ENCODE measurements at places on chromosomes 13 and 19. TPM values are rescaled to one million over a fixed set of nuclear protein-coding genes. Genes with fewer than 3 reads are reported as not detected.

The CYP4F22 gene
- not detected for total RNA-seq

The KIR2DL4 gene
- total RNA-seq, result not detected

The LIG4 gene
- 6.5 TPM for total RNA-seq

The ZNF490 gene
- total RNA-seq, result 15.4 TPM

The TMPRSS9 gene
- not detected for total RNA-seq

DNA sequence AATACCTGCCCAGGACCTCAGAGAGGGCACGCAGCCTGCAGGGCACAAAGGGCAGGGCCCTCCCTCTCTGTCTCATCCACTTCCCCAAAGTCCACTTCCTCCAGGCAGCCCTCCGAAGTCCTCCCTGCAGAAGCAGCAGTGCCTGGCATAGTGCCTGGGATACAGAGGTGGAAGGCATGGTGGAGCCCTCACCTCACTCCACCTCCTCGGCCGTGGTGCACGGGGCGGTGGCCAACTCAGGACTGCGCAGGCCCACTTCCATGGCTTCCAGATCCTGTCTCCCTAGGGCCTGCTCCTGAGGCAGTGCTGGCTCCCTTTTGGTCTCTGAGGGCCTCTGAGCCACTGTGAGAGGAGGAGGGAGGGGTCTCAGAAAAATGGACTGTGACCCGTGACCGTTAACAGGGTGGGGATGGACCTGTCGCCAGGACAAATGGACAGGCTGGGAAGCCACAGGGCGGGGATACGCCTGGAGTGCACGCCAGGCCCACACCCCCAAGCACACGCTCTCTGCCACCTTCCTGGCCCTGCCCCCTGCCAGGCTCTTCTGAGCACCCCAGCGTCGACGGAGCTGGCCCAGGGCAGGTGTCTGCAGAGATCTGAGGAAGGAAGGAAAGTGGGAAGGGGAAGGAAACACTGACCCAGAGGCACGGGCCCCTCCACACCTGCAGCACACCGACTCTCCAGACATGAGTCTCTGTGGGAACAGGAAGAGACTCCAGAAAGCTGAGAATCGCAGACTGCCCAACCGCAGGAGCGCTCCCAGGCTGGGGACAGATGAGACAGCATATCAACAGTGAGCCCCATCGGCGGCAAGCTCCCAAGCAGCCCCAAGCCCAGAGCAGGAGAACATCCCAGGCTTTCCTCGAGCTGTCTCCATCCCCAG lies 8.4 kb downstream of the REXO1 start:
- DNase-seq, result no peak

DNA sequence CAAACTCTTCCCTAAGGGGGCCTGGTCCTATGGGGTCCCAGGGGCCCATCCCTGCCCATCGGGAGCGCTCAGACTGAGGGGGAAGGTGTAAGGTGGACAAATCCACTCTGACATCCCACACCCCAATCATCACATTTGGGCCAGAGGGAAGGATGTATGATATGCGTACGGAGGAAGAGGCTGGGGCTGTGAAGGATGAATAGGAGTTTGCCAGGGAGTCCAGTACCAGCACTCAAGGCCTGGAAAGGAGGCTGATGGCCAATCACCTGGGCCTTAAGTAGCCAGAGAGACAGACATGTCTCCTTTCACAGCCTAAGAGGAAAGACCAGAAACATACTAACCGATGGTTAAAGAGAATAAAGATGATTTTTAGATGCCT lies 14.9 kb downstream of the TJP3 start:
- no peak for DNase-seq

DNA sequence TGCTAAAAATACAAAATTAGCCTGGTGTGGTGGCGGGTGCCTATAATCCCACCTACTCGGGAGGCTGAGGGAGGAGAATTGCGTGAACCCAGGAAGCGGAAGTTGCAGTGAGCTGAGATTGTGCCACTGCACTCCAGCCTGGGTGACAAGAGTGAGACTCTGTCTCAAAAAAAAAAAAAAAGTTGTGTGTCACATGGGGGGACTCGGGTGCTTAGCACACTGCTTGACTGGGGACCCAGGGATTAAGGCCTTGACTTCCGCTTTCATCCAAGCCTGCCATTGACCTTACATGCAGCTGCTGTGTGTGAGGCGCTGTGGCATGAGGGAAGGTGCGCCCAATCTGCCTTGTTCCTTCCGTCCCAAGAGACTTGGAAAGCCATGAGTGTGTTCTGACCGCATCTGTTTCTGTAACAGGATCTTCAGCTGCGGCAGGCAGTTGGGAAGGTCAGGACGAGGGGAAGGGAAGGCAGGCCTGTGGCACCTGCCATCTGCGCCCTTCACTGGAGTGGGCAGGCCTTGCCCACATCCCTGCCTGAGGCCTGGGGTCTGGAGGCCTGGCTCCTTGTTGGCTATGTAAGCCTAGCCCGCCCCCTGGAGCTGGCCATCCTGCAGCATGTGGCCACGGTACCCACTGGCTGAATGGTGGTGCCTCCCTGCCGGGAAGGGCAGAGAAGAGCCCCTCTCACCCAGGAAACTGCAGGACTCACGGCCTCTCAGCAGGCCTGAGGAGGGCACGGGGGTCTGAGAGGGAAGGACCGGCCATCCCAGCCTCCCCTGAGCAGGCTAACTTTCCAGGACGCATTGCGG lies 23.0 kb downstream of the PPP1R37 start:
- DNase-seq, result no peak

GRCh38 chr19:33796164-33796875 lies at the start of gene KCTD15:
Gene KCTD15, plus strand, starts transcription at chr19:33796870. Its CDS starts 3,585 bp downstream, at chr19:33800455.
- DNase-seq, result peak; percentile 33

DNA sequence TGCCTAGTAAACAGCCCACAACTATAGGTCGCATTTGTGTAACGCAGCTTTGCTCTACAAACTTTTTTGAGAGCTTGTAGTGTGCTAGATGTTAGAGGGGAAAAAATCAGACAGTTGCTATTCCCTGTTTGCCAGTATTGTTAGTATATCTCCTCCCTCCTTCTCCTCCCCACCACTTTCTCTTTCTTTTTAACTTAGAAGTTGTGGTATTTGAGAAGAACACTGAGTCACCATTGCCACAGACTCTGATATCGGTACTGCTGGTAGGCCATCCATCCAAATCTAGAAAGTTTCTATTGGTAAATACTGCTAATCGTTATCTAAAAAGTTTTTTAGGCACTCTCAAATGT lies 666 bp downstream of the POMP start:
- no peak for DNase-seq

DNA sequence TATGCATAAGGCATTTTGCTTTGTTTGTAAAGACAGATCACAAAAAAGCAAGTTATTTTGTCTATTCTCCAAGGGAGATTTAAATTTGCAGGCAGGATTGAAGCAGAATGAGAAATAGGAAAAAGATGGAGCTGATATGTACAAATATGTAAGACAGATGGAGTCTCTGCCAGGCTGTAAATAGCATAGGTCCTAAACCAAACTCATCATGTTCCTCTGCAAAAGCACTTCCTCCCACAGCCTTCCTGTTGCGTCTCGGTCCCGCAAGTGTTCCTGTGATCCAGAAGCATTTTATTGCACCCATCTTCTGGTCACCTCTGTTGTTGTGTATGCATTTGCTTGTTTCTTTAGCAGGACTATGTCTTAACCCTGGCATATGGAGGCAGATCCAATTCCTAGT lies 95.7 kb upstream of the CLDN10 start:
- no peak for DNase-seq

DNA sequence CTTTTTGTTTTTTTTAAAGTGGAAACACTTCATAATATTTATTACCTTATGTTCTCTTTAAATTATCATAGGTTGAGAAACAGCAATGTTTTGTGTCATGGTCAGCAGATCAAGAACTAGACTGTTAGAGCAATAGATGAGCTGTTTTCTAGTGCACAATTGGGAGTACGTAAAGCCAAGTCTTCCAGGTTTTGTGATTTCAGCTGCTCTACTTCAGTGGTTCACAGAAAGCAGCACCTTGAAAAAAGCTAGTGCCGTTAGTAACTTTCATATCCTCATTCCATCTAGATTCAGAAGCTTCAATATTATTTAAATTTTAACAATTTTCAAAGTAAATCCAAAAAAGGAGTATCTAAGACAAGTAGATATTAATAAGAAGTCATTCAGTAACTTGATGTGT lies 1.9 kb downstream of the GPR18 start:
- DNase-seq, result no peak

DNA sequence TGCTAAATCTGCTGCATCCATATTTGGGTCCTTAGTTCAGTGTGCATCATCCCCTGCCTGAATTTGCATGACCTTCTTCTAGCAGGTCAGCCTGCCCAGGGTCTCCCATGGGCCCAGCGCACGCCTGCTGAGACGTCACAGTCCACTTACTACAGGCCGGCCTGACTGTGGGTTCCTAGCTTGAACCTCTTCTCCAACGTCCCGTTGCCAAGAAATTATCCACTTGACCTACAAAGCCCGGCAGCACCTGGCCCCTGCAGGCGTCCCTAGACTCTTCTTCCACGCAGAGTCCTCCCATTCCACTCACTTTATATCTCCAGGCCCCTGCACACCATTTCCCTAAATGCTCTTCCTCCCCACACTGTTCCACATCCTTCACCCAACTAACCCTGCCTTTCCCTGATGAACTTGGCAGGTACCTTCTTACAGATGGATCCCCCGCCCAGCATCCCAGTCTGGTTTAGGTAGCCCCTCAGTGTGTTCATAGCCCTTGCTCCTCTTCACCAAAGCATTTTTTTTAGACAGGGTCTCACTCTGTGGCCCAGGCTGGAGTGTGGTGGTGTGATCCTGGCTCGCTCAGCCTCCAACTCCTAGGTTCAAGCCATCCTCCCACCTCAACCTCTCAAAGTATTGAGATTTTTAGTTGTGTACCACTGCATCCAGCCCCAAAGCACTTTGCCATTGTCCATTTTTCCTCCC lies 155.0 kb upstream of the SOX1 start:
- no peak for DNase-seq

GRCh38 chr19:55766466-55766865 lies 2.5 kb upstream of the RFPL4AL1 start:
- DNase-seq, result no peak

GRCh38 chr13:34459856-34460255 lies 482.2 kb upstream of the NBEA start:
- no peak for DNase-seq

DNA sequence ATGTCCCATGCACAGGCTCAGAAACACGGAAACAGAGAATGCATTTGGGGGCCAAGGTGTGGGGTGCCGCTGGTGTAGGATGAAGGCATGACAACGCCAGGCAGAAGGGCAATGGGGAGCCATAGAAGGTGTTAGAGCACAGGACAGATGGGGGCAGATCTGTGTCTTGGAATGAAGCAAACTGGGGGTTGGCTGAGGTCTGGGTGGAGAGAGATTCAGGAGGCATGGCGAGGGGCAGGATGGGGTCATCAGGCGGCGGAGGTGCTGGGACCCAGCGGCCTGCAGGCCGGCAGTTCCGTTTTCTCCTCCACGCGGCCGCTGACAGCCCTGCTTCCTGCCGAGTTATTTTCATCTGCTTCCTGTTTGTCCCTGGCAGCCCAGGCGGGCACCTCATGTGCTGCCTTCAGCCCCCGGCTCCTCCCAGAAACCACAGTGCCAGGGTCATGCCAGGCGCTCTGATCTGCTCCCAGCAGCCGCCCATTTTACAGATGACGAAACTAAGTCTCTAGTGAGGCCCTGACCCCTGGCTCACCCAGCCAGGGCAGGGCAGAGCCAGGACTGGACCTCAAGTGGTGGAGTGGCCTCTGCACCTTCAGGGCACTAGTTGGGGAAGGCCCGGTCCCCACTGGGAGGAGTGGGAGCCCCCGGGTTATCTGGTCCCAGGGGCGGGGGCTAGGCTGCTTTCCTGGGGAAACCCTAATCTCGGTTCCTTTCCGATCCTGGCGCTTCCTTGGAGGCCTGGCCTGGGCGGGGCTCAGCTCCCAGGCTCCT lies 2.2 kb downstream of the ARHGAP45 start:
- DNase-seq, result no peak

- DNase-seq, result no peak
Observed at GRCh38 chr19:18428173-18428786, 9.1 kb downstream of the SSBP4 start.

- DNase-seq, result peak; percentile 61
Observed at GRCh38 chr19:43774103-43774939, 6.5 kb downstream of the KCNN4 start.

GRCh38 chr19:48962029-48962848 lies 2.9 kb upstream of the FTL start:
- DNase-seq, result no peak

DNA sequence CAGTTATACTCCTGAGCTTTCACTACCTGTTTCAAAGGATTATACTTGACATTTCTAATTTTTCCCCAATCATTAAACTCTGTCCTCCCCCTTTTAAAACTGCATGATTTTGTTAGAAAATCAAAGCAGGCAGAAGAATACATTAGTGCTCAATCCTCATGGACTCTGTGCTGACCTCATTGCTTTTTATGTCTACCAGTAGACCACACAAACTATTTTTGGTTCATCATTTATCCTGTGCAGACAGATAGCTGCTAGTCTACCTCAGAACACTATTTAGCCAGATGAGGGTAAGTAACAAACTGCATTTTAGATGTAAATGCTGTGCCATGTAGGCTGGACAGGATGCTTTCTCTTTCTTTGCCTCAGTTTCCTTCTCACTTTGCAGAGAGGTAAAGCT lies 235.9 kb downstream of the DCT start:
- no peak for DNase-seq

DNA sequence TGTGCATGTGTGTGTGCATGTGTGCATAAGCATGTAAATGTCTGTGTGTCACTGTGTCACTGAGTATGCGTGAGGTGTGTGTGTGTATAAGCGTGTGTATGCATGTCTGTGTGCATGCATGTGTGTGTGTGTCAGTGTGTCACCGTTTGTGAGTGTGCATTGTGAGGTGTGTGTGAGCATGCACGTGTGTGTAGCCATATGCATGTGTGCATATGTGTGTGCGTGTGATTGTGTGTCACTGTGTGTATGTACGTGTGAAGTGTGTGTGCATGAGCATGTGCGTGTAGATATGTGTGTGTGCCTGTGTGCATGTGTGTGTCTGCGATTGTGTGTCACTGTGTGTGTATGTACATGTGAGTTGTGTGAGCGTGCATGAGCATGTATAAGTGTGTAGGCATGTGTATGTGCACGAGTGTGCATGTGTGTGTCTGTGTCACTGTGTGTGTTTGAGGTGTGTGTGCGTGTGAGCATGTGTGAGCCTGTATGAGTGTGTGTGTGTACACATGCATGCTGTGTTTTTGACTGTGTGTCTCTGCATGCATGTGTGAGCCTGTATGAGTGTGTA lies 144.5 kb downstream of the NALCN start:
- no peak for DNase-seq

DNA sequence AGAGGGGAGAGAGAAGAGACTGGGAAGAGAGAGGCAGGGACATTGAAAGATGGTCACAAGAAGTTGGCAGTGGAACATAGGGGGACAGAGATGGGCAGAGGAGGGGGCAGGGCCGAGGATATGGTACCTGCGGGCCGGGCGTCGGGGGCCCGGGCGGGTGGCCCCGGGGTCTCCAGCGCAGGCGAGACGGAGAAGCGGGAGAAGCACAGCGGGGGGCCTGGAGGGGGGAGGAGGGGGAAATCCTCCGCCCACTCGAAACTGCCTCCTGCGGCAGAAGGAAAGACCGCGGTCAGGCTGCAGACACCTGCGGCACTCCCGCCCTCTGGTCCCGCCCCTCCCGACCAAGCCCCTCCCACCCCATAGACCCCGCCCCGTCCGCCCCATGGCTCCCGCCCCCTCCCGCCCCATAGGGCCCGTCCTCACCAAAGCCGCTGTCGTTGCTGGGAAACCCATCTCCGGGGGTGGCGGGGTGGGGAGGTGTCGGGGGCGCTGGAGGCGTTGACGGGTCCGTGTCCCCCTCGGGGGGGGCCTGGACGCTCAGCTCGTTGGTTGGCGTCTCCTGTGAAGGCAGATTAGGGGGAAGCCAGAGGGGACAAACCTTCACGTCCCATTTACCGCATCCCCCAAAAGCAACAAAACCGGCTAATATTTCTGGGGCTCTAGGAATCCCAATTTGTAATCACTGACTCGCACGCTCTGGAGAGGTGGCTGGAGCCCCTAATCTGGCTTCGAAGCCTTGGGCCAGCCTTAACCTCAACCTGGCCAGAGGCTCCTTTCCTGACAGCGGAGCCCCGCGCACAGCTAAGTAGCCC lies 20.4 kb downstream of the LMTK3 start:
- peak; percentile 54 for DNase-seq

All from uterus (tissue), 4 donors.